ENCODE measurements at places on chromosomes 1 and 21. TPM values are rescaled to one million over a fixed set of nuclear protein-coding genes. Genes with fewer than 3 reads are reported as not detected.

GRCh38 chr1:65264197-65264929 lies 45.0 kb upstream of the DNAJC6 start:
- no peak for DNase-seq
- H3K36me3 ChIP-seq = peaks cover 8% of the 10 kb centered on the region
- peaks cover 12% of the 10 kb centered on the region for H3K4me1 ChIP-seq
- no peaks in the 10 kb centered on the region for H3K27me3 ChIP-seq
- H3K27ac ChIP-seq = no peak overlapping the region
- no peak overlapping the region for H3K4me3 ChIP-seq

DNA sequence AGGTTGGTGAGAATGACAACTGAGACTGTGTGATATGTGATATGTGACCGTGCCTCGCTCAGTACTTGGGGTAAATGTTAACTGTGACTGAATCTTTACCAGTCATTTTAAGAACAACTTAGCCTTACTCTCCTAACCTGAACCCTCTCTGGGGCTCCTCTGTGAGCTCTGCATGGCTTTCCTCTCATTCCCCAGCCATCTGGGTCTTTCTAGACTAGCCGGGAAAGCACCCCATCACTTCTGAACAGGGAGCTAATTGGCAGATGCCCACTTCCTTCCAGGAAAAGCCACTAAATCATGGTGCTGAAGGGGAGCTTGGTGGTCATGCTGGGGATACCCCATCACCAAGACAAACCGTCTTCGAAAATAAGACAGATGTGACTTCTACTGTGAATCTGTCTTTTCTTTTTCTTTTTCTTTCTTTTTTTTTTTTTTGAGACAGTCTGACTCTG lies 16.5 kb upstream of the FOXO6 start:
- H3K36me3 ChIP-seq = no peaks in the 10 kb centered on the region
- DNase-seq = no peak
- peaks cover 22% of the 10 kb centered on the region for H3K4me1 ChIP-seq
- H3K27me3 ChIP-seq = no peaks in the 10 kb centered on the region

The EDARADD gene
- total RNA-seq = not detected

DNA sequence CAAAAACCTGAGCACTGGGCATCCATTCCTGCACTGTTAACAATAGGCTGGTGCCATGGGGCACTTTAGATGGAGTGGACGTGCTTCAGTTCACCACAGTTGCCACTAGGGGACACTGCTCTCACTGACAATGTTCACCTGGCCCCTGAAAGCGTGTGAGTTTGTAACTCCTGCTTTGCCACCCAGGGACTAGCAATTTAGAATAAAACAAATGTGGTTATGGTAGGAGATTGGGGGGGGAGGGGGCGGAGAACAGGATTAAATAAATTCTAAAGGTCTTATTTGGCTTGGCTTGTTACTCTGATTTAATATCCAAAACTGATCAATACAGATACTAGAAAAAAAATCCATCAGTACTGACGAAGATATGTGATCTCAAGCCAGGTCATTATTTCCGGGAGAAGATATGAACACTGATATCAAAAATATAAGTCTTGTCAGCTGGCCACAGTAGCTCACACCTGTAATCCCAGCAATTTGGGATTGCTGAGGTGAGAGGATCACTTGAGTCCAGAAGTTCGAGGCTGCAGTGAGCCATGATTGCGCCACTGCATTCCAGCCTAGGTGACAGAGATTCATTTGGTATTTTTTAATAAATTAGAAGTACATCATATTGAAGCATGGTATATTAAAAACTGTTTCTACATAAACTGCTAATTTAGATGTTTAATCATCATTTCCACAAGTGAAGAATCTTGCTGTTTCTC lies 23.2 kb downstream of the INTS7 start:
- peaks cover 4% of the 10 kb centered on the region for H3K36me3 ChIP-seq
- H3K27me3 ChIP-seq = no peaks in the 10 kb centered on the region
- peak; percentile 76 for DNase-seq

- H3K27ac ChIP-seq = peak overlapping the region; percentile 11
- no peaks in the 10 kb centered on the region for H3K36me3 ChIP-seq
- no peak overlapping the region for H3K4me3 ChIP-seq
- H3K4me1 ChIP-seq = peaks cover 15% of the 10 kb centered on the region
Observed at GRCh38 chr21:30206551-30207251, 9.2 kb downstream of the CLDN8 start.

DNA sequence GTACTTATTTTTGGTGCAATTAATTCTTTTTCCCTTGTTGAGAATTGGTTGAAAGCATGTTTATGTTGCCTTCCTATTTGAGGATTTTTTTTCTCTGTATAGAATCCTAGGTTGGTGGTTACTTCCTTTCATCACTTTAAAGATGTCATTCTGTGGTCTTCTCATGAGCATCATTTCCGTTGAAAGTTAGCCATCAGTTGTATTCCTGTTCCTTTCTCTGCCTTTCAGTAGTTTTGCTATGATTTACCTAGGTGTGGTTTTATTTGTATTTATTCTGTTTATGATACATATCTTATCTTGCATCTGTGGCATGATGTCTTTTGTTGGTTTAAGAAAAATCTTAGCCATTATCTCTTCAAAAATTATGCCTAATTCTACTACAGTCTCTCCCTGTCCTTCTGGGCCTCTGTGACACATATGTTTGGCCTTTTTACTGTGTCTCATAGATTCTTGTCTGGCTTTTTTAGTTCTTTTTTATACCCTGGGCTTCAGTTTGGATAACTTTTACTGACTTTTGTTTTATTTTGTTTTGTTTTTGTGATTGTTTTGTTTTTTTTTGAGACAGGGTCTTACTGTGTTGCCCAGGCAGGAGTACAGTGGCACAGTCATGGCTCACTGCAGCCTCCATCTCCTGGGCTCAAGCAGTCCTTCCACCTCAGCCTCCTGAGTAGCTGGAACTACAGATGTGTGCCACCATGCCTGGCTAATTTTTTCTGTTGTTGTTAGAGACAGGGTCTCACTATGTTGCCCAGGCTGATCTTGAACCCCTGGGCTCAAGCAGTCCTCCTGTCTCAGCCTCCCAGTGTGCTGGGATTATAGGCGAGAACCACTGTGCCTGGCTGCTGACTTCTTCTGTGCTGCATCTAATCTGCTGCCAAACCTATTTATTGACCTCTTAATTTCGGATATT lies 24.1 kb downstream of the PTGFRN start:
- H3K4me3 ChIP-seq = no peak overlapping the region
- peaks cover 7% of the 10 kb centered on the region for H3K4me1 ChIP-seq
- no peaks in the 10 kb centered on the region for H3K27me3 ChIP-seq
- H3K36me3 ChIP-seq = no peaks in the 10 kb centered on the region

The LMX1A gene
- total RNA-seq = not detected

The ECM1 gene
- total RNA-seq = 2.8 TPM

DNA sequence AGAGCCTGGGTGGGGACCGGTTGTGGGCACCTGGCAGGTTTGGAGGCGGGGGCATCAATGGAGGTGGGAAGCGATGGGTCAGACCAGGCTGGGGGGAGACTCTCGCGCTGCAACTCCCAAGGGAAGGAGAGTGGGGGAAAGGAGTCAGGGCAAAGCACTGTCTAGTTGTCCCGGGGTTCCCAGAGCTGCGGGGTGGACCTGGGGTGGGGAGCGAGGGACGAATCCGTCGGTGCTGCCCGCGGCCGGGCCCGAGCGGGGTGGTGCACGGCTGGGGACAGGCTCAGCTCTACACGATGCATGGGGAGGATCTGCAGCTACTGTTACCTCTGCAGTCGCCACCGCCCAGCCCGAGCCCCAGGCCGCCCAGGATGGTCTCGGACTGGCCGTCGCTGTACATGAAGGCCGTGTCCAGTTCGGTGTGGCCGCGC lies 427 bp downstream of the AKR7A2 start:
- H3K4me3 ChIP-seq = peak overlapping the region; percentile 67
- H3K27me3 ChIP-seq = no peaks in the 10 kb centered on the region
- peak overlapping the region; percentile 20 for H3K27ac ChIP-seq
- H3K4me1 ChIP-seq = peaks cover 26% of the 10 kb centered on the region
- peak; percentile 21 for DNase-seq

DNA sequence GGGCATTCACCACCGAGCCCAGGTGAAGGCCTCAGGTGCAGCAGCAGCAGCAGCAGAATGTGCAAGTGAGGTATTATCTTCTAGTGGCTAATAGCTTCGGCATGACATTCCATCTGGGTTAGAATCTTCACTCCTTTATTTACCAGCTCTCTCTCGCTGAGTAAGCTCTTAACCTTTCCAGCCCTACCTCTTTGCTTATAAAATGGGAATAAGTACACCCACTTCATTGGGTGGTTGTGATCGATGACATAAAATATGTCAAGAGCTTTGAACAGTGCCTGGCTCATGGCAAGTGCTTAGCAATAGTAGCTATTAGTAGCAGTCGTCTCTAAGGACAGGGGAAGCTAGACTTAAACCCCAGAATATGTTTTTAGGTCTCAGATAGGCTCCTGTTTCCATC lies 149.5 kb downstream of the NOS1AP start:
- H3K27me3 ChIP-seq = no peaks in the 10 kb centered on the region
- peaks cover under 1% of the 10 kb centered on the region for H3K36me3 ChIP-seq
- no peak for DNase-seq
- no peak overlapping the region for H3K27ac ChIP-seq

- no peak for DNase-seq
- no peak overlapping the region for H3K4me3 ChIP-seq
- no peaks in the 10 kb centered on the region for H3K4me1 ChIP-seq
- H3K27ac ChIP-seq = no peak overlapping the region
- no peaks in the 10 kb centered on the region for H3K36me3 ChIP-seq
Observed at GRCh38 chr21:42684109-42684916, 30.9 kb downstream of the PDE9A start.

GRCh38 chr1:211334986-211335385 lies 8.4 kb downstream of the TRAF5 start:
- H3K27ac ChIP-seq = no peak overlapping the region
- peaks cover 54% of the 10 kb centered on the region for H3K4me1 ChIP-seq
- H3K36me3 ChIP-seq = no peaks in the 10 kb centered on the region
- no peak overlapping the region for H3K4me3 ChIP-seq
- H3K27me3 ChIP-seq = no peaks in the 10 kb centered on the region
- DNase-seq = no peak

- H3K36me3 ChIP-seq = peaks cover 46% of the 10 kb centered on the region
- H3K4me1 ChIP-seq = peaks cover 10% of the 10 kb centered on the region
- H3K27me3 ChIP-seq = no peaks in the 10 kb centered on the region
- DNase-seq = no peak
- no peak overlapping the region for H3K4me3 ChIP-seq
- no peak overlapping the region for H3K27ac ChIP-seq
Observed at GRCh38 chr1:157132616-157133167, 5.5 kb downstream of the ETV3 start.

- H3K36me3 ChIP-seq = peaks cover 12% of the 10 kb centered on the region
- DNase-seq = no peak
- no peaks in the 10 kb centered on the region for H3K4me1 ChIP-seq
Observed at GRCh38 chr1:108665067-108665466, 4.2 kb upstream of the HENMT1 start.

The NEGR1 gene
- 19.2 TPM for total RNA-seq

- peak overlapping the region; percentile 83 for H3K4me3 ChIP-seq
- H3K4me1 ChIP-seq = peaks cover 17% of the 10 kb centered on the region
- no peaks in the 10 kb centered on the region for H3K27me3 ChIP-seq
- no peak for DNase-seq
- H3K27ac ChIP-seq = peak overlapping the region; percentile 76
Observed at GRCh38 chr1:193103759-193104501, 1.3 kb downstream of the GLRX2 start.

The LDLRAD1 gene
- 0.24 TPM for total RNA-seq

The ZBTB21 gene
- total RNA-seq = 14.5 TPM

- no peak for DNase-seq
- no peaks in the 10 kb centered on the region for H3K4me1 ChIP-seq
- no peaks in the 10 kb centered on the region for H3K27me3 ChIP-seq
- H3K4me3 ChIP-seq = no peak overlapping the region
- no peaks in the 10 kb centered on the region for H3K36me3 ChIP-seq
Observed at GRCh38 chr1:5393603-5394002, 598.6 kb downstream of the NPHP4 start.

GRCh38 chr1:21867451-21867996 lies 55.5 kb downstream of the LDLRAD2 start:
- DNase-seq = no peak
- no peak overlapping the region for H3K27ac ChIP-seq
- no peak overlapping the region for H3K4me3 ChIP-seq
- peaks cover 84% of the 10 kb centered on the region for H3K36me3 ChIP-seq
- H3K4me1 ChIP-seq = peaks cover 34% of the 10 kb centered on the region
- no peaks in the 10 kb centered on the region for H3K27me3 ChIP-seq

The SYF2 gene
- 28.2 TPM for total RNA-seq

- peak overlapping the region; percentile 64 for H3K27ac ChIP-seq
- H3K4me3 ChIP-seq = peak overlapping the region; percentile 66
- peak; percentile 21 for DNase-seq
- H3K27me3 ChIP-seq = no peaks in the 10 kb centered on the region
- peaks cover 5% of the 10 kb centered on the region for H3K36me3 ChIP-seq
- peaks cover 12% of the 10 kb centered on the region for H3K4me1 ChIP-seq
Observed at GRCh38 chr1:53982034-53982762, 35.8 kb downstream of the LDLRAD1 start.

DNA sequence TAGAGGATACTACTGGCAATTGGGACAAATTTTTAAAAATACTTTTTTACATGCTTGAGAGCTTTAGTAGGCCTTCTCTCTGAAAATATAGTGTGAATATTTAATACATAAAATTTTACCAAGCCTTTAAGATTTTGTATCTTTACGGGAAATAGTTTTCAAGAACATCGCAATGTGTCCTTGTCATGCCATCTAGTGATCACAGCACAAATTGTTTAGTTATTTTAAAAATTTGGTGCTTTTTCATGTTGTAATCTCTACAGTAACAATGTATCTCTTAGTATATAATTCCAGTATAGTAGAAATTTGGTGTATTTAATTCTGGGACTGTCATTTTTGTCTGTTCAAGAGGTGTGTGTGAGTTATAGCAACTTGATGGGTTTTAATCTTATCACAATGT lies 6.7 kb downstream of the CDC7 start:
- peaks cover 4% of the 10 kb centered on the region for H3K36me3 ChIP-seq
- no peak for DNase-seq
- H3K27ac ChIP-seq = no peak overlapping the region
- peaks cover 17% of the 10 kb centered on the region for H3K4me1 ChIP-seq
- H3K4me3 ChIP-seq = no peak overlapping the region

The TMPRSS2 gene
- total RNA-seq = 13.1 TPM

DNA sequence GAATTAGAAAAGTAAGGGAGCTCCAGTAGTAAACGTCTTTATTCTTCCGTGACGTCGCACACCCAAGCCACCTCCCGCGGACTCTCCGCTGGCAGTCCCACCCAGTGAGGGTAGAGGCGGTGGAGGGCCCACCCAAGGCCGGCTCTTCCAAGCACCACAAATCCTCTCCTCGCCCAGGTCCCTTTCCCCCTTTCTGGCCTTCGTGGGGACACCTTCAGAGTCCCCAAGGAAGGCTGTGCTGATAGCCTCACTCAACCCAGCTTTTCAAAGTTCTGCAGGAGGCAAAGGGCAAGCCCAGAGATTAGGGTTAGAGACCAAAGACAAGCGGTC lies 349 bp upstream of the GPN2 start:
- peaks cover 45% of the 10 kb centered on the region for H3K36me3 ChIP-seq
- H3K4me3 ChIP-seq = peak overlapping the region; percentile 83
- H3K27me3 ChIP-seq = no peaks in the 10 kb centered on the region
- H3K27ac ChIP-seq = peak overlapping the region; percentile 88
- peaks cover 12% of the 10 kb centered on the region for H3K4me1 ChIP-seq
- no peak for DNase-seq

The ZNF691 gene
- 12.0 TPM for total RNA-seq

GRCh38 chr1:194339471-194339870 lies 1153.1 kb upstream of the B3GALT2 start:
- no peaks in the 10 kb centered on the region for H3K36me3 ChIP-seq
- no peak overlapping the region for H3K27ac ChIP-seq
- no peak overlapping the region for H3K4me3 ChIP-seq
- H3K4me1 ChIP-seq = no peaks in the 10 kb centered on the region

GRCh38 chr1:41882068-41882477 lies 36.6 kb downstream of the HIVEP3 start:
- no peaks in the 10 kb centered on the region for H3K27me3 ChIP-seq
- peak overlapping the region; percentile 3 for H3K4me3 ChIP-seq
- H3K36me3 ChIP-seq = no peaks in the 10 kb centered on the region
- DNase-seq = peak; percentile 50
- H3K4me1 ChIP-seq = peaks cover 53% of the 10 kb centered on the region

Data from Calu3 (cell line).